ENCODE measurements at places on chromosomes 13 and 19.

DNA sequence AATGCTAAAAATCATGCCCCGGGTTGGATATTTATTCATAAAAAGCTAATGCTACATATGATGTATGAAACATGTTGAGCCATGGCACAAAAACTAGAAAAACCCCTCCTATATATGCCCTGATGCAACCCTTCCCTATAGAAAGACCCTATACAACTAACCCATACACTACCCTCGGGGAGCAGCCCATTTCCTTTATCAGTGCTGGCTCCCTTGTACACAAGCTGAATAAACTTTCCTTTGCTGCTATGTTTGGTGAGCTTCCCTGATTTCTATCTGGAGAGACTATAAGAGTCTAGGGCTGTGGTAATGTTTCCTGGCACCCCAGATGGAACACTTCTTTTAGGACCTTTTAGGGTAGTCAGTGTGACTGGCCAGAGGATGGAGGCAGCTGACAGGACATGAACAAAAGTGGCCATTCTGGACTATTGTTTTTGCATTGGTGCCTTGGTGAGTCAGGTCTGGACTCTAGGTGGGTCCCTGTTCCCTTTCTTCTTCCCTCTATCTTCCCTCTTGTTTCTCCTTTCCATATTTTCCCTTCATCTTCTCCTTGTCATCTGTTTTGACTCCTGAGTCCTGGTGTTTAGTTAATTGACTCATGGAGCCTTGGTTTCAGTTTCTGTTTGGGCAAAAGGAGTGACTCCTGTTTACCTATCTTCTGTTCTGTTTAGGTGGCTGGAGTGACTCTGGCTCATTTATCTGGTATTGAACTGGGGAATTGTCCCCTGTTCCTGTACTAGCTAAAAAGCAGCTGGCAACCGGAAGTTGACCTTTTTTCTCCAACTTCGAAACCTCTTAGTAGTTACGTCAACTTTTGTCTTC is 1321.8 kb upstream of the PCDH9 start:
- DNase-seq, result no peak

- DNase-seq, result no peak
Observed at GRCh38 chr13:99506634-99507033, 5.4 kb downstream of the TM9SF2 start.

DNA sequence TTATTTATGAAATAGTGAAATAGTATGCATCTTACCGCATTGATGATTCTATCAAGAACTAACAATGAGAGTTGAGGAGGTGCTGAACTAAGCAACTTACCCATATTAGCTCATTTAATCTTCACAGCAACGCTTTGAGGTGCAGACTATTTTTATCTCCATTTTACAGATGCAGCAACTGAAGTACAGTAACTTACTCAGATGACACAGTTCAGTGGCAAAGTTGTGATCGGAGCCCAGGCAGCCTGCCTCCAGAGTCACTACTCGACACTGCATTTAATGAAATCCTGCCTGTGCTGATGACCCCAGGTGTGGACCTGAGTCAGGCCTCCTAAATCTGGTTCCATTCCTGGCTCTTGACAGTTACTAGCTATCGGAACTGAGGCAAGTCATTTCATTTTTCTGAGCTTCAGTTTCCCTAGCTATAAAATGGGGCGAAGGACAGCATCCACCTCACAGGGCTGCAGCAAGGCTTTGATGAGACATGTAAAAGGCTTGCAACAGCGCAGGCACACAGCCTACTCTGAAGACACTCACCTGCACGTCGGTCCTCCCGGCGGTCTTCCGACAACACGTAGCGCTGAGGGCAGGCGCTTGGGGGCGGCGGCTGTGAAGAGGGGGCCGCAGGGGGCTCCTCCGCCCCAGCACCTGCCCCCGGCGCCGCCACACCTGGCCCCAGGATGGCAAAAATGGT is 1.5 kb downstream of the MYPOP start:
- DNase-seq, result no peak

GRCh38 chr13:101181076-101181685 is 235.1 kb downstream of the NALCN start:
- DNase-seq, result no peak

DNA sequence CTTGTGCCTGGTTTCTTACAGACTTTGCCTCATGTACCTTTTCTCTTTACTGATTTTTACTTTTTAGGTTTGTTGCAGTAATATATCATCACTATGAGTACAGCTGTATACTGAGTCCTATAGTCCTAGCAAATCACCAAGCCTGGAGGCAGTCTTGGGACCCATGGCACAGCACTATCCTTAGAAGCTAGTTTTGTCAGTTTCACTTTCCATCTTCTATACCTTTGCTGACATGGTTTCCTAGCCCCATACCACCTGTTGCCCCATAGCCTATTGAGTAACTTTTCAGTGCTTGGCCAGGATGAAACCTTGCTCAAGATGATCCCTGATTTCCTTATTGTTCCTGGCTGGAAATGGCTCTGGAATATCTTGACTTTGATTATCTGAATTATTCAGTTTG is 826.4 kb downstream of the GPC5 start:
- DNase-seq, result no peak

- DNase-seq, result no peak
Observed at GRCh38 chr13:52925775-52926285, 77.4 kb upstream of the PCDH8 start.

GRCh38 chr19:45792470-45793177 is at the start of gene DMWD:
TSS of gene DMWD (minus strand) at chr19:45792845. CDS start at chr19:45792756, 89 bp downstream.
- peak; percentile 99 for DNase-seq

DNA sequence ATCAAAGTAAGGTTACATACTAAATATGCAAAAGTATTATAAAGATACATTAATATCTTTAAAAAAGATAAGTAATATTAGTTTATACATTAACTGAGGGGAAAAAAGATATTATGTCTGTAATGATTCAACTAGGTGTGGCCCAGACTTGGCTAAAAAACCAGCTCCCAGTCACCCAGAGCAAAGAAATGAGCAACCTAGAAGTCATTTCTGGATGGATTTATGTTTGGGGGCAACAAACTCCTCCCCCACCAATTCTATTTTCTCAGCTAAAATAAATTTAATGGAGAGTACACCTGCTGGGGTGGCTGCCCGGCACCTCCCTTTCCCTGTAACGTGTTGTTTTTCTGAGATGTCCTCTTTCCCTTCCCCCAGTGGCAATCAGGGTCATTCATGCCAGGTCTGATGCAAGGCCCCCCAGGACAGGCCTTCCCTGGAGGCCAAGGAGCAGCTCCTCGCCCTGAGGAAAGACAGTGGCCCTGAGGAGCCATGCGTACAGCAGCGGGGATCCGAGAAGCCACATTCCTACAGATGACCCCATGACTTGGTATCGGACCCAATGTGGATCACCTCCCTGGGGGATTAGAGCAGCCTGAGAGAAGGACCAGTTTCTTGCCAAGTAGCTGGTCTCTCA is 78.6 kb upstream of the DOCK9 start:
- DNase-seq, result no peak

DNA sequence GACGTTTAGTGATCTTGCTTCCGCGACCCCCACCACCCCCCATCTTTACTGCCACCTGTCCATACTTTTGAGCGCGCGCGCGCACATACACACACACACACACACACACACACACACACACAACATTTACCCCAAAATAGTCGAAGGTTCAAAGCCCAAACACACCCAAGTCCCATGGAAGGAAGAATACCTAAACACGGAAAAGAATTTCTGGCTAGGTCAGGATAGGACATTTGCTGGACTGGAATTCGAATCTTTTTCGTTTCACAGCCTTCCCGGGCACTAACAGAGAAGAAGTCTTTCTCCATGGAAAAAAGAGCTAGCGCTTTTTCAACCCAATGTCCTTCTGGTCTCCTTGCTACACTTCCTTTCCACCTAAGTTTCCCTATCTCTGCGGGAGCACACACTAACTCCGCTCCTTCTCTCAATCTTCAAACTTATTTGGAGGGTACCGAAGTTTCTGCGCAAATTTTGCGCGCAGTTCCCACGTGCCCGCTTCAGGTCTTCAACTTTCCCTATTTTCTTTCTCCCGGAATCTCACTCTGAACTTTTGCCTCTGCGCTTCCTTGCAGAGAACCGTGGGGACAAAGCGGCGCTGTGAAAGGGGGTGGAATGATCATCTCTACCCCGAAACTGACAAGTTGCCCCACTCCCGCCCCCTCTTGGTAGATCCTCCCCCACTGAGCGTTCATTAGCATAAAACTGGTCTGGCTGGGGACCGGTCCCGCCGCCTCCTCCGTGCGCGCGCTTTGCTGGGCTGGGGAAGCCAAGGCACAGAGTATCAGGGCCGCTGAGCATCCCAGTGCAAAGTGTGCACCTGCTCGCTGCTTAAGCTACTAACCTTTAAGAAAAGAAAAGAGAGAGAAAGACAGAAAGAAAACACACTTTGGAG is 2.7 kb downstream of the DACH1 start:
- no peak for DNase-seq

DNA sequence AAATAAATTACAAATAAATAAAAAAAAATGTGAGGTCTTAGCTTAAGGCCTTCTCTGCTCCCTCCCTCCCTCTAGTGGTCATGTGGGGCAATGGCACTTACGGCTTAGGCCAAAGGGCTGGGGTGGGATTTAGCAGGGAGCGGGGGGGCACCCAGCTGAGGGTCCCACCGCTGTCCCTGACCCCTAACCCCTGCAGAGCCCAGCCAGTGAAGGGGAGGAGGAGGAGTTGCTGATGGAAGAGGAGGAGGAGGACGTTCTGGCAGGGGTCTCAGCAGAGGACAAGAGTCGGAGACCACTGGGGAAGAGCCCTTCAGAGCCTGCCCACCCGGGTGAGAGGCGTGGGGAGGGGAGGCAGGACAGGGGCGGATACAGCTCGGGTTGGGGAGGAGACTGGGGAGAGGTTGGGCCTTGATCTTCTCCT is 9.3 kb downstream of the MPND start:
- DNase-seq, result peak; percentile 56

GRCh38 chr13:109779074-109779473 is 7.3 kb downstream of the IRS2 start:
- no peak for DNase-seq

- no peak for DNase-seq
Observed at GRCh38 chr13:103031332-103031873, 34.8 kb downstream of the SLC10A2 start.

DNA sequence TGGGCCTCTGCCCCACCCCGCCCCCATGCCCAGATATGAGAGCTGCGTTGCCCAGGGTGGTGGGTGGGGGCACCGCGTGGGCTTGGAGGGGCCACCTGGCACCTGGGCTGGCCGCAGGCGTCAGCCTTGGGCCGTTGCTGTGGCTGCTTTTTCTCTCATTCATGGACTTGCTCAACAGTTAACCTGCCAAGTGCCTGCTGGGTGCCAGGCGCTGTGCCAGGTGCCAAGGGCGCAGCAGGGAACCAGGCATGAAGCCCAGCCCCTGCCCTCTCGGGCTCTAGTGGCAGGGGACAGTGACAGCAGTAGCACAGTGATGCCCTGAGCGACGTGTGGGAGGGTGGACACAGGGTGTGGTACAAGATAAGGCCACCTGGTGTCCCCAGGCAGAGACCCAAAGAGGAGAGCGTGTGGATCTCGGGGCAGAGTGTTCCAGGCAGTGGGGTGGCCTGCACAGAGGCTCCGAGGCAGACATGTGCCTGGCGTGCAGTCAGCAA is 28.1 kb downstream of the DHX34 start:
- DNase-seq, result no peak

GRCh38 chr13:23828086-23828485 is 61.1 kb downstream of the MIPEP start:
- DNase-seq, result no peak

- peak; percentile 13 for DNase-seq
Observed at GRCh38 chr19:9144920-9145319, 4.7 kb downstream of the ZNF317 start.

DNA sequence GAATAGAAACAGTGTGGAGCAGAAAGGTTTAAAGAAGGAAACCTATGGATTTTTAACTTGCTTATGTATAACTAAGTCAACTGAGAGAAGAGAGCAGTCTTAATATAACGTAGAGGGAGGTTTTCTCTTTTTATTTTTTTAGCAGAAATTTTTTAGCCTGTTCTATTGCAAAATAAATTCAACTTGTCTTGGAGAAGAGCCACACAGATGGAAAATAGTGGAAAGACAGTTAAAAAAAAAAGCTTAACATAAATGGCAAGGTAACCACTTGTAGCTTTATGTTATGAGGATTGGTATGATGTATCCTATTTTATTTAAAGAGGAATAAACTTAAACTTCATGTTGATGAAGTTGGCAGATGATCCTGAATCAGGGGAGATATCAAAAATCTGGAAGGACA is 312.4 kb downstream of the SHISA2 start:
- DNase-seq, result no peak

DNA sequence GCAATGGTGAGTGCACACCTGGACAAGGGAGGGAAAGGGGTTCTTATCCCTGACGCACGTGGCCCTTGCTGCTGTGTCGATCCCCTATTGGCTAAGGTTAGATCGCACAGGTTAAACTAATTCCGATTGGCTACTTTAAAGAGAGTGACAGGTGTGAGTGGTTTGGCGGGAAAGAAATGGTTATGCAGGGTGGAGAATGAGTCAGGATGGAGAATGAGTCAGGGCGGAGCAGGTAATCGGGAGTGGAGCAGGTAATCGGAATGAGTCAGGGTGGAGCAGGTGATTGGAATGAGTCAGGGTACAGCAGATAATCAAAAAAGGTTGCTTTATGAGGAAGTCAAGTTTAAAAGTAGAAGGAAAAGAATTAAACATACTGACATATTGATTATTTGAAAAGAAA is 24.4 kb upstream of the SIAH3 start:
- DNase-seq, result no peak

DNA sequence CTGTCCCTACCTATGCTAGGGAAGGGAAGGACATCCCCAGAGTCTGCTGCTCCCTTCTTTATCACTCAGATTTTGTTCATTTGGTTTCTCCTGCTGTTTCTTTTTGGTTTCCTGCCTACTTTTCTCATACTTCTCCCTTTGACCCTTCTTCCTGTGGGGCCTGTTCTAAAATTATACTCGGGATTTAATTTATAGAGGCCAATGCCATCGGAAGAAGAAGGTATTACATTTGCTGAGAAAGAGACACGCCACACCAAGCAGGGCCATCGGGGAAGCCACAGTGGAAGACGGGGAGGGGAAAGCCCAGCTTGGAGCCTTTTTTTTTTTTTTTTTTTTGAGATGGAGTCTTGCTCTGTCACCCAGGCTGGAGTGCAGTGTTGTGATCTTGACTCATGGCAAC is 46.8 kb upstream of the FARP1 start:
- no peak for DNase-seq

DNA sequence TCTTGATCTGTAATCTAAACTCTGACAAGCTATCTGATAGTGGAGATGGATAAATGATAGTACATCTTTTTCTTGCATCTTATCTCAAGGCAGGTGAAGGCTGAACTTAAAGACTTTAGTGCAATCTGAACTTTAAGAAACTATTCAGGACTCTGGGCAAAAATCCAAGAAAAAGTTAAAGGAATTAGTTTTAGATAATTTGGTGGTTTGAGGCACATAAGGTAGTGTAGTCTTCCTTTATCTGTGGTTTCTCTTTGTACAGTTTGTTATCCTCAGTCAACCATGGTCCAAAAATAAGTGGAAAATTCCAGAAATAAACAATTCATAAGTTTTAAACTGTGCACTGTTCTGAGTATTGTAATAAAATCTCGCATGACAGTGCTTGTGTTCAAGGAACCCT is 172.9 kb downstream of the UGGT2 start:
- no peak for DNase-seq

DNA sequence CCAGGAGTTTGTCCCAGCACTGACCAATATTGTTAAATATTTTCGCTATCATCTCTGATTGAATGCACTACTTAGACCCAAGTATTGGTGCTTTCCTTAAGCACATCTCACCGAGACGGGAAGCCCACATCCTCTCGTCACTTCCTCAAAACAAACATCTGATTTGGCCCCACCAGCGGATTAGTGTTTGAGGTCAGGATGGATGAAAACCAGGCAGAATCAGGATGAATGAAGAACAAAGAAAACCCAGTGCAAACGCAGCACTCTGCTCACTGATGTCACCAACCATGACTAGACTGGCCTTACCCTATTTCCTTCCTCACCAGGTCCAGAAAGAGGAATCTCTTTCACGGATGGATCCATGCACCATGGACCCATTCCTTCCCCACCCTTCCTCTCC is 6.0 kb downstream of the PLAUR start:
- no peak for DNase-seq

Measured in HFFc6 (cell line).